ENCODE measurements at places on chromosomes 3 and 15. TPM values are rescaled to one million over a fixed set of nuclear protein-coding genes. Genes with fewer than 3 reads are reported as not detected.

DNA sequence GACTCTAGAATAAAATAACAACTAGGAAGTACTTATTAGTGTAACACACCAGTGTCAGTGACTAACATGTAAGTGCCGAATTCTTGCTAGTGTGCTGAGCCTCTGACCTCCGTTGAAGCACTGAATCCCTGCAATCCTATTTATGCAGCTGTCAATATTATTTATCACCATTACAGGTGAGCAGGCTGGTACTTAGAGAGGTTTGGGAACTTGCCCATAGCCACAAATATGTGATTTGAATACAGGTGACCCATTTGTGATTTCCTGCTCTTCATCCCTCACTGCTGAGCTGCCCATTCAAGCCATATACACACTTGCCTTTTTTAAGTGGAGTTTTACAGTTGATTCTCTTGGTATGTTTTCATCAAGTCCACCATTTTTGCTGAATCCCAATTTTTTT is 12.2 kb downstream of the EIF4E3 start:
- no peak for DNase-seq

Gene BFSP2
- total RNA-seq = not detected

Gene SCN11A
- total RNA-seq = not detected

- DNase-seq = no peak
Observed at GRCh38 chr3:168618827-168619470, 523.2 kb upstream of the GOLIM4 start.

GRCh38 chr3:29731050-29731449 is 450.2 kb downstream of the RBMS3 start:
- no peak for DNase-seq

DNA sequence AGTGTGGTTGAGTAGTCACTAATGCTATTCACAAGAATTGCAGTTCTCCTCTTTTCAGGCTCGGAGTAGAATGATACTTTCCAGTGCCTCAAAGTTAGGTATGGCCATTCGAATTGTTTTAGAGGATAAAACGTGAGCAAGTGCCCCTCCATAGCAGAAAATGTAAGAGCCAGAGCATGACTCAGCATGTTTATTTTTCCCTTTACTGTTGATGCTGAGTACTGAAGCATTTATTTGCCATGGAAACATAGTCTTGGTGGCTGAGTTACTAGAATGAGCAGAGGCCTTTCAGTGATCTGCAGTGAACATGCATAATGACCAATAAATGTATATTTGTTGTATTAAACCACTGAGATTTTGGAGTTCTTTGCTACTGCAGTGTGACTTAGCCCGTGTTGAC is 540.6 kb downstream of the NLGN1 start:
- no peak for DNase-seq

- DNase-seq = no peak
Observed at GRCh38 chr15:93121973-93122910, 33.2 kb upstream of the RGMA start.

DNA sequence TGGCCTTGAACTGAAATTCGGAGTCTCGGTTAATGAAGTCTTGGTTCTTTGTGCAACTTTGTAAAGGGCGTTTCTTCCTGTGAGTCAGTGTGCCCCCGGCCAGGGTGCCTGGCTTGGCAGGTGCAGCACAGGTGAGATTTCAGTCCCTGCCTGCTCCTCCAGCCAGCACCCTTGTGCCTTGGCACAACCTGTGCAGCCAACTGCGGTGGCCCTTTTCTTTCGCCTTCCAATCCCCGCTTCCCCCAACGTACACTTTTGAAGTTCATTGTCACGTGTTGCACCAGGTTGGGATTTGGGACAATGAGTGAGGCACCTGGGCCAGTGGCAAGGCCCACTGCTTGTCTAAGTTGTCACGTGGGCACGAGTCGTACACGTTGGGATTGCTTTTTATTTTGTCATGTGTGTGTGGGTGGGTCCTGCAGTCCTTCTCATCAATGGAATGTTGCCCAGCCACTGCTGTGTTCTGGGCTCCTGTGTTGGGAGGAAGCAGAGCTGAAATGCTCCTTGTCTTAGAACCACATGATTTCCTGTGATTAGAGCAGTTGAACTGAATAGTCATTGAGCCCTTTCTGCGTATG is 242.9 kb upstream of the BHLHE40 start:
- peak; percentile 86 for DNase-seq

Gene LCTL
- not detected for total RNA-seq

GRCh38 chr3:107241217-107241616 is 136.0 kb upstream of the CCDC54 start:
- peak; percentile 67 for DNase-seq

GRCh38 chr3:160129459-160130061 is 95.7 kb upstream of the C3orf80 start:
- peak; percentile 77 for DNase-seq

- no peak for DNase-seq
Observed at GRCh38 chr3:28768439-28768838, 419.8 kb upstream of the AZI2 start.

GRCh38 chr3:24472358-24472757 is 22.3 kb downstream of the THRB start:
- DNase-seq = no peak

Gene CHRFAM7A
- not detected for total RNA-seq

Gene CPN2
- not detected for total RNA-seq

Gene TTLL13
- 0.96 TPM for total RNA-seq

DNA sequence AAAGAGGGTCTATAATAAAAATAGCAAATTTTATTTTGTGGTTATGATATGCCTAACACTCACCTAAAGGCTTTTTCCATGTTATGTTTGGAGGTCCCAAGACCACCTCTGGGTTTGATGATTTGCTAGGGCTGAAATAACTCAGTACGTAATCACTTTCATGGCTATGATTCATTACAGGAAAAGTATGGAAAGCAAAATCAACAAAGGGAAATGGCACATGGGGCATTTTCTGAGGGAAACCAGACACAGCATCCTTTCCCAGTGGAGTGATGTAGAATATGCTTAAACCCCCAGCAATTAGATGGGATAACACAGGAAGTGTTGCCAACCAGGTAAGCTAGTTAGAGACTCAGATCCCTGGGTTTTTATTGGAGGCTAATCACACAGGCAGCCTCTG is 701.6 kb upstream of the CBLB start:
- no peak for DNase-seq

Gene LRRC2
- 0.08 TPM for total RNA-seq

Gene SV2B
- not detected for total RNA-seq

- no peak for DNase-seq
Observed at GRCh38 chr3:57128826-57129667, 36.1 kb downstream of the IL17RD start.

Gene AQP9
- not detected for total RNA-seq

Gene MAGEF1
- total RNA-seq = 97.2 TPM
